ENCODE measurements at places on chromosomes 7 and 10. TPM values are rescaled to one million over a fixed set of nuclear protein-coding genes. Genes with fewer than 3 reads are reported as not detected.

FKBP9 gene
- total RNA-seq: 73.5 TPM

EPHA1 gene
- total RNA-seq: 0.32 TPM

ZNF479 gene
- total RNA-seq: not detected

SPDYE1 gene
- not detected for total RNA-seq

PRSS2 gene
- not detected for total RNA-seq

SFTPA2 gene
- total RNA-seq: not detected

HMX3 gene
- 0.12 TPM for total RNA-seq

DNAAF5 gene
- total RNA-seq: 18.4 TPM

GRCh38 chr7:11689096-11689495 lies 142.9 kb downstream of the THSD7A start:
- no peaks in the 10 kb centered on the region for H3K27me3 ChIP-seq
- no peak for DNase-seq
- H3K4me3 ChIP-seq: no peak overlapping the region
- H3K27ac ChIP-seq: no peak overlapping the region
- H3K4me1 ChIP-seq: no peaks in the 10 kb centered on the region

- H3K27me3 ChIP-seq: no peaks in the 10 kb centered on the region
- no peak overlapping the region for H3K4me3 ChIP-seq
- H3K27ac ChIP-seq: no peak overlapping the region
- no peaks in the 10 kb centered on the region for H3K36me3 ChIP-seq
- no peak for DNase-seq
- peaks cover 6% of the 10 kb centered on the region for H3K4me1 ChIP-seq
Measured at GRCh38 chr10:34433241-34434076, 381.6 kb downstream of the PARD3 start.

DNA sequence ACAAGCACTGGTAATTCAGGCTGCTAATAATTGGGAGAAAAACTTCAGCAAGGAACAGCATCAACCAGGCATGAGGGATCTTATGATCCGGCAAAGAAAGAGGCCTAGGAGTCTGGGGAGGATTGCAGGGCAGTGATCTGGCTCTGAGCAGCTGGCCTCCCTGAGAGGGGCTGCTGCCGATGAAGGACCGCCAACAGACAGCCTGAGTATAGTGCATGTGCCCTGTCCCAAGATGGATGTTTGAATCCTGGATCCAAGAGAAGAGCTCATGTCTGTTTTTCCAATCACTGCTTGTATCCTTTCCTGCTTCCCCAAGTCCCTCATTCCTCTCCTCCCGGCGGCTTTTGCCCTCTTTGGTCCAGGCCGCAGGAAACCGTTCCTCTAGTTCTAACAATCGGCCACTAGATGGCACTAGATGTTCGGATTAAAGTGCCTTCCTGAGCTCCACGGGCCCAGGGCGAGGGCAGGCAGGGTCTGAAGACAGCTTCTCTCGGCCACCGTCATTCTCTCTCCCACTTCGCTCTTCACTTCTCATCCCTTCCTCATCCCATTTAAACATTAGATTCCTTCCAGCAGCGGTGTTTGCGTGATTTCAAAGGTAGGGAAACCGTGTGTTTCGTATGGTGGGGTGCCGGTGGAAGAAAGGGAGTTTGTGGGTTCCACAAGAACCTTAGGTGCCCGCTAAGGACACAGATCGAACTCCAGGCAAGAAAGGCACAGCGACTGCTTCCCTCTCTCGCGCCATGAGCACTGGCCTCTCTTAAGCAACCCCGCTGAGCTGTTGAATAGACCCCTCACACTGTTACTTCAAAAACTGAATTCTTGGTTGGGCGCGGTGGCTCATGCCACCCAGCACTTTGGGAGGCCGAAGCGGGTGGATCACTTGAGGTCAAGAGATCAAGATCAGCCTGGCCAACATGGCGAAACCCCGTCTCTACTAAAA lies 82.4 kb downstream of the ADCYAP1R1 start:
- peak; percentile 70 for DNase-seq
- no peak overlapping the region for H3K4me3 ChIP-seq
- peaks cover 6% of the 10 kb centered on the region for H3K27me3 ChIP-seq
- no peaks in the 10 kb centered on the region for H3K36me3 ChIP-seq
- H3K27ac ChIP-seq: no peak overlapping the region

- DNase-seq: no peak
- no peaks in the 10 kb centered on the region for H3K4me1 ChIP-seq
- H3K36me3 ChIP-seq: no peaks in the 10 kb centered on the region
- no peaks in the 10 kb centered on the region for H3K27me3 ChIP-seq
- no peak overlapping the region for H3K4me3 ChIP-seq
Measured at GRCh38 chr7:152504816-152505215, 69.0 kb upstream of the KMT2C start.

DNA sequence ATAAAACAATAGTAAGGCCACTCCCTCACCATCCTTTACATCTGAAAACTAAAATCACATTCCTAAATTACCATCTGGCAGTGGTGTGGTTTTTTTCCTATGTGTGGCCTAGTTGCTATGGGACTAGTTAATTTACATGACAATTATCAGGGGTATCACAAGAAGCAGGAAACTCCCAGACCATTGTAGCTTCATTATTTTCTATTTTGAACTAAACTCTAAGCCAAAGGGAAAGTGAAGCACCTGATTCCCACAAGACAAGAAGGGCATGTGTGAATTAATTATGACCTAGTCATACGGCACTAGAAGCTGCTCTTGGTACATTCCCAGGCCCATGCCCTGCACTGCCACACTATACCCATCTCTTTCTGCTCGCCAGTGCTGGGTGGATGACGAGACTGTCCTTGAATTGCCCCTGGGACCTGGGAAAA lies 103.4 kb downstream of the ATXN7L1 start:
- peaks cover 49% of the 10 kb centered on the region for H3K4me1 ChIP-seq
- no peak overlapping the region for H3K4me3 ChIP-seq
- no peak for DNase-seq

GRCh38 chr10:103911021-103911459 lies 6.9 kb downstream of the STN1 start:
- H3K4me3 ChIP-seq: no peak overlapping the region
- H3K27me3 ChIP-seq: no peaks in the 10 kb centered on the region
- no peaks in the 10 kb centered on the region for H3K36me3 ChIP-seq
- H3K27ac ChIP-seq: no peak overlapping the region
- no peak for DNase-seq

GRCh38 chr7:26147030-26147429 lies 5.0 kb upstream of the NFE2L3 start:
- H3K27me3 ChIP-seq: no peaks in the 10 kb centered on the region
- no peak for DNase-seq

GRCh38 chr7:100674411-100675104 lies 1.0 kb downstream of the GNB2 start:
- peaks cover 29% of the 10 kb centered on the region for H3K36me3 ChIP-seq
- peak overlapping the region; percentile 91 for H3K4me3 ChIP-seq
- no peaks in the 10 kb centered on the region for H3K4me1 ChIP-seq
- H3K27ac ChIP-seq: peak overlapping the region; percentile 6
- DNase-seq: peak; percentile 48

DNA sequence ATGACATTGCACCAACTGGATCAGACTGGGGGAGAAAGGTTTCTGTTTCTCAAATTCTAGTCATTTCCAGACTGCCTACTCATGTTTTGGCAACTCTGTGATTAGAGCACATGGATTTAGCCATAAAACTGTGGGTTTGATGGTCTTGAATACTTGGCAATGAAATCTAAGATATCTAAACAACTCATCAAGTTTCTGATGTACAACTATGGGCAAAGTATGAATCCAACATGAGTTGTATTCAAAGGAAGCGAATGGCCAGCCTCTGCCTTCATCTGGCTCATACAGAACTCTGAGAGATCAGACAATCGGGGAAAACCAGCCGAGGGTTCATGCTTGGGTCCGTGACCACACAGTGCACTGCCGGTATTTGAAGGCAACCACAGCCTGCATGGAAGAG lies 144.3 kb downstream of the ADAM12 start:
- peaks cover 17% of the 10 kb centered on the region for H3K4me1 ChIP-seq
- no peaks in the 10 kb centered on the region for H3K36me3 ChIP-seq
- no peak overlapping the region for H3K4me3 ChIP-seq

DNA sequence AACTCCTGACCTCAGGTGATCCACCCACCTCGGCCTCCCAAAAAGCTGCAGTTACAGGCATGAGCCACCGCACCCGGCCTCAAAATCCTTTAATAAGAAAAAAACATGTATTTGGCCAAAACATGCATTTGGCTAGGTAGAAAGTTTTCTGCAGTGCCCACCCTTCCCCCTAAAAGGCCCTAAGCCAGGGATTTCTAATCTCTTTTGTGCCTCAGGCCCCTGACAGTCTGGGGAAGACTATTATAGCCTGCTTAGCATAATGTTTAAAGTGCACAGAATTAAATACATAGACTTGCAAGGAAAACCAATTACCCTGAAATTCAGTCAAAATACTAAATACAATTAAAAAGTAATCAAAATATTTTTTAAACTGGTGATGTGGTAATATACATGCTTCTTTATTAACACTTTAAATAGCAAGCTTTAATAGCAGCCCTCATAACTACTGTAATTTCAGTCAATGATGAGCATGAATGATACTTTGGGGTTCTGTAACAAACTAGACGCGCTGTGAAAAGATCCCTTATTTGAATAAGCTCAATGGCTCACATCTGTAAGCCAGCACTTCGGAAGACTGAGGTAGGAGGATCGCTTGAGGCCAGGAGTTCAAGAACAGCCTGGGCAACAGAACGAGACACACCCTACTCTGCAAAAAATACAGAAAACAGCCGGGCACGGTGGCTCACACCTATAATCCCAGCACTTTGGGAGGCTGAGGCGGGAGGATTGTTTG lies 29.9 kb downstream of the SPDYE6 start:
- H3K4me3 ChIP-seq: no peak overlapping the region
- H3K4me1 ChIP-seq: no peaks in the 10 kb centered on the region
- DNase-seq: no peak
- H3K27me3 ChIP-seq: no peaks in the 10 kb centered on the region

DNA sequence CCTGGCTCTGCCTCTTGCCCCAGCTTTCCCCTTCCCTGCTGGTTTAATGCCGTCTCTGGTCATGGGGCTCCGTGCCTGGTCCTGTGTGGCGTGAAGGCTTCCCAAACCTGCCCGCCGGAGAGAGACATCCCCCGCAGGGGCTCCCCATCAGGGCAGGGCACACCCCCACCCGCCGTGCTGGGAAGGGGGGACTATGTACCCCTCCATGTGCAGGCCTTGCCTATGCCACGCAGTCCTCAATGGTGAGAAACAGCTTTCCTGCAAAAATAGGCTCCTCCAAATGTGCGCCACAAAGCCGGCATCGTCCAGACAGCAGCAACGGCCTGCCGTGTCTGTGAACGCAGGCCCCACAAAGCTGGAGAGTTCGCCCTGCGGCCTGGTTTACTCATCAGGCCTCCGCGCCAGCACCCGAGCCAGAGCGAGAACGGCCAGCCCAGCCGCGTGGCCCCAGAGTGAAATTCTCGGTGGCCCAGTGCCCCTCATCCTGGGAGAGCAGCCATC lies 313.4 kb downstream of the DNAJB6 start:
- H3K36me3 ChIP-seq: peaks cover 7% of the 10 kb centered on the region
- no peak overlapping the region for H3K27ac ChIP-seq
- DNase-seq: no peak
- H3K27me3 ChIP-seq: no peaks in the 10 kb centered on the region
- H3K4me3 ChIP-seq: no peak overlapping the region

DNA sequence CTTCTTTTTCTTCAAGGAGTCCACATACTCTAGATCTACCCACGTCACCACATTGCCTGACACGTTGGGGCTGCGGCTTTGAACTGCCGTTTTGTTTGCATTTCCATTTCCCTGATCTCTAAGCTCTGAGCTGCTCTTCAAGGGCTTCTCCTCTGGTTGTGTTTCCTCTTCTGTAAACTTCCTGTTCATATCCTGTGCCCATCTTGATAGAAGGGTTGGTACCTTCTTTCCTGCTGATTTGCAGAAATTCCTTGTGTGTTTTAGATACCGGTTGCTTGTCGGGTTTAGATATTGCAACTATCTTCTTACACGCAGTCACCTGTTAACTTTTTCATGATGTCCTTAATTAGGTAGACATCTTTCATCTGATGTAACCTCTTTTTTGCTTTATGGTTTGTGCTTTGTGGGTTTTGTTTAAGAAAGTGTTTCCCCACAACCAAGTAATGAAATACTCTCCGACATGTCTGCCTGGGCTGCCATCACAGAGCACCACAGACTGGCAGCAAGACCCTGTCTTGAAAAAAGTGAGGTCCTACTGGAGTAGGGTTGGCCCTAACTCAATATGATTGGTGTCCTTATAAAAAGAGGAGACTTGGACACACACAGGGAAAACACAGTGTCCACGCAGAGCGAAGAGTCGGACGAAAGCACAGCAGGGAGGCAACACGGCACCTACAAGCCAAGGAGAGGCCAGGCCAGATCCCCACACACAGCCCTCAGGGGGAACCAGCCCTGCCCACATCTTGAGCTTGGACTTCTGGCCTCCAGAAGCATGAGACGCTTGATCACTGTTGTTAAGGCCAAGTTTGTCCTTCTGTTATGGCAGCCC lies 99.1 kb upstream of the PDGFA start:
- H3K4me1 ChIP-seq: no peaks in the 10 kb centered on the region
- no peak overlapping the region for H3K27ac ChIP-seq
- DNase-seq: no peak
- H3K27me3 ChIP-seq: no peaks in the 10 kb centered on the region

GRCh38 chr10:4671451-4672145 lies 154.4 kb upstream of the AKR1E2 start:
- H3K36me3 ChIP-seq: no peaks in the 10 kb centered on the region
- H3K27ac ChIP-seq: no peak overlapping the region
- no peak for DNase-seq
- no peak overlapping the region for H3K4me3 ChIP-seq
- no peaks in the 10 kb centered on the region for H3K4me1 ChIP-seq

DNA sequence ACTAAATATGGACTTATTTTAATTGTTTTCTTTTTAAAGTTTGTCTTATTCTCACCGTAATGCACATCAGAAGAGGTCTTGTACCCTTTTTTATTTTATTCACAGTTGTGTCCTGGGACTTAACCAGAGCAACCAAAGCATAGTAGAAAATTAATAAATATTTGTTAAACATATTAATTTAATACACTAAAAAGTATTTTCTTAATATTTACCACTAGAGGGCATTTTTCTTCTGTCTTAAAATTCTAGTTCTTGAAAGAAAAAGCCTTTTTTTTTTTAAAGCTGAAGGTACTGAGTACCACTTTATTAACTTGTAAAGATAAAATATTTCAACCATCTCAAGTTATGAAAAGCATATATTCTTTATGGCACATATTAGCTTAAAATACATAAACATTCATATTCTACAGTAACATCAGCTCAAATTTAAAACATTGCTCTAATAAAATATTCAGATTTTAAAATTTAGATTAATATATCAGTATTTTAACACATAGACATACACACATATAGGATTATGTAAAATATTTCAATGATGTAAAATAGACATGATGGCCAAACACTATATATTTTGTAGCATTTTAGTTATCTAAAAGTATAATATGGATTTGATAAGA lies 260.4 kb downstream of the SEMA3A start:
- DNase-seq: peak; percentile 19
- no peaks in the 10 kb centered on the region for H3K4me1 ChIP-seq
- no peaks in the 10 kb centered on the region for H3K36me3 ChIP-seq
- H3K27ac ChIP-seq: no peak overlapping the region
- no peaks in the 10 kb centered on the region for H3K27me3 ChIP-seq

GRCh38 chr7:95297041-95297440 lies 27.3 kb downstream of the PON1 start:
- no peak overlapping the region for H3K4me3 ChIP-seq
- H3K4me1 ChIP-seq: peaks cover 8% of the 10 kb centered on the region
- H3K36me3 ChIP-seq: no peaks in the 10 kb centered on the region
- peak overlapping the region; percentile 11 for H3K27ac ChIP-seq
- no peak for DNase-seq

Data from SJCRH30 (cell line).